ENCODE measurements at places on chromosomes 7 and 10. TPM values are rescaled to one million over a fixed set of nuclear protein-coding genes. Genes with fewer than 3 reads are reported as not detected.
A peak's percentile ranks its signal among the peaks of the same experiment; 100 is the strongest.

NPFFR1 gene
- total RNA-seq, result 0.06 TPM

DNA sequence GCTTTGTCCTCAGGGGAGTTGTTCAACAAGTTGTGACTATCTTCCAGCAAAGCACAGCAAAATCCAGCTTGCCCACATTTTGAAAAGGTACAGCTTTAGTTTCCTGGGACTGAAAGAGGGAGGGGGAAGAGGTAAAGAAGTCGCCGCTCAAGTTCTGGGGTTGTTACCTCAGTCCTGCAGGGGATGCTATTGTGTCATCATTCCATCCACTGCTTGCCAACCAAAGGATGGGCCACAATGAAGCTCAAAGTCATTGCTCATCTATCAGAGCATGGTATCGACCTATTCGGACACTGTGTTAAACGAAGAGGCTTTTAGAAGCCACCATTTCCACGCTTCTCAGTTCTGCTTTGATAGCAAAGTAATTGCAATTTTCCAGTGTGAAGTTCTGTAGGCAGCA lies 34.3 kb downstream of the NPY start:
- no peak for DNase-seq

DNA sequence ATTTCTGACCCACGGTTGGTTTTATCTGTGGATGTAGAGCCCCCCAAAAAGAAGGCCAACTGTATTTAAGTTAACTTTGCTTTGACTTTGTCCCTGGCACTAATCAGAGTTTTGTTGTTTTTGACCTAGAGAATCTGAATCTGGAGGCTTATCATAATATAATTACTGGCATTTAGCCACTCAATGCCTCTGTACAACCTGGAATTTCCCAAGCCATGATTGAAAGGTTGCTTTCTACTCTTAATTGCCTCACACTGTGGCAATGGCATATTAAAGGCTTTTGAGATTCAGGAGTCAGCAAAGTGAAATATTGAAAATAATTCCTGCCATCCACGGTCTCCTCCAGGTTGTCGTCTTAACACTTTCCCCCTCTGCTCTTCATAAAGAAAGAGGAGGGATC lies 205.2 kb upstream of the GHITM start:
- no peak for DNase-seq

- peak; percentile 58 for DNase-seq
Measured at GRCh38 chr10:79314761-79315601, 32.3 kb upstream of the PPIF start.

- no peak for DNase-seq
Measured at GRCh38 chr7:121800916-121801675, 71.9 kb upstream of the PTPRZ1 start.

- no peak for DNase-seq
Measured at GRCh38 chr10:114346176-114347031, 57.9 kb downstream of the AFAP1L2 start.

GRCh38 chr7:81743665-81744064 lies 26.2 kb downstream of the HGF start:
- DNase-seq, result no peak

DNA sequence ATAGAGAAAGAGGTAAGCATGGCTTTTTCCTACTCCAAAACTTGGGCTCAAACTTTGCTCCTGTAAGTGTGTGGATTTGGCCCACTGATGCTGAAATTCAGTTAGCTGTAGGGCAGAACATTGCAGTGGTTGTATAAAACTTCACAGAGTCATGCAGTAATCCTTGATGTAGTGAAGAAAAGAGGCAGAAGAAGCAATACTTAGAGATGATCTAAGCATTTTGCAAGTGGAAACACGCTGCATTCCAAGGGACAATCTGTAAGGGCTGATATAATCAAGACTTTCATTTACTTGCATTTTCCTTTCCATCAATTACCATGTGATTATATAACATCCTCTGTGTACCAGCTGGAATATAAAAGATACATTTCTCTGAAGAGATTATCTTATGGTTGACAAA lies 338.8 kb downstream of the DNAJB9 start:
- DNase-seq, result no peak

Measured in aorta (tissue), 5 donors.